Cardiac muscle cell (in vitro differentiated cells and primary cell): ENCODE measurements at places on chromosomes 16 and 17. TPM values are rescaled to one million over a fixed set of nuclear protein-coding genes. Genes with fewer than 3 reads are reported as not detected.
A peak's percentile ranks its signal among the peaks of the same experiment; 100 is the strongest.

GRCh38 chr17:60947100-60947499 is 269.4 kb downstream of the BCAS3 start:
- DNase-seq = no peak
- no peaks in the 10 kb centered on the region for H3K4me1 ChIP-seq
- H3K27ac ChIP-seq = peak overlapping the region; percentile 11

Gene TBC1D3G
- 0.32 and 3.6 TPM in 2 replicates for total RNA-seq

DNA sequence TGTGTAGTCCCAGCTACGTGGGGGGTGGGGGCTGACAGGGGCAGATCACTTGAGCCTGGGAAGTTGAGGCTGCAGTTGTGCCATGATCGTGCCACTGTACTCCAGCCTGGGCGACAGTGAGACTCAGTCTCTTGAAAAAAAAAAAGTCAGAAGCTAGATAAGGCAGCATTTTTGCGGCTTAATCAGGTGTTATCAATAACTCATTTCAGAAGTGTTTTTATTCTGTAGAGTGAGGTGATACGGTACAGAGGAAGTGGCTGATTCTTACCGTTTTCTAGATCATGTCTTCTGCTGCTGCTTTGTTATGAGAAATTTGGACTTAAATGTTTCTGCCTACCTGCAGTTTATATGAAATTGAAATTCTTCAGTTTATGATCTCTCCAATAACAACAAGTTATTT is 18.6 kb downstream of the ZC3H18 start:
- no peak for DNase-seq
- no peak overlapping the region for H3K4me3 ChIP-seq
- H3K4me1 ChIP-seq = no peaks in the 10 kb centered on the region
- H3K36me3 ChIP-seq = peaks cover 34% of the 10 kb centered on the region

Gene FNDC8
- not detected in 2 replicates for total RNA-seq

- peaks cover 31% of the 10 kb centered on the region for H3K36me3 ChIP-seq
- H3K4me1 ChIP-seq = peaks cover 21% of the 10 kb centered on the region
- no peak for DNase-seq
- no peaks in the 10 kb centered on the region for H3K27me3 ChIP-seq
- peak overlapping the region; percentile 92 for H3K27ac ChIP-seq
Observed at GRCh38 chr16:69384974-69385373, 833 bp downstream of the TERF2 start.

DNA sequence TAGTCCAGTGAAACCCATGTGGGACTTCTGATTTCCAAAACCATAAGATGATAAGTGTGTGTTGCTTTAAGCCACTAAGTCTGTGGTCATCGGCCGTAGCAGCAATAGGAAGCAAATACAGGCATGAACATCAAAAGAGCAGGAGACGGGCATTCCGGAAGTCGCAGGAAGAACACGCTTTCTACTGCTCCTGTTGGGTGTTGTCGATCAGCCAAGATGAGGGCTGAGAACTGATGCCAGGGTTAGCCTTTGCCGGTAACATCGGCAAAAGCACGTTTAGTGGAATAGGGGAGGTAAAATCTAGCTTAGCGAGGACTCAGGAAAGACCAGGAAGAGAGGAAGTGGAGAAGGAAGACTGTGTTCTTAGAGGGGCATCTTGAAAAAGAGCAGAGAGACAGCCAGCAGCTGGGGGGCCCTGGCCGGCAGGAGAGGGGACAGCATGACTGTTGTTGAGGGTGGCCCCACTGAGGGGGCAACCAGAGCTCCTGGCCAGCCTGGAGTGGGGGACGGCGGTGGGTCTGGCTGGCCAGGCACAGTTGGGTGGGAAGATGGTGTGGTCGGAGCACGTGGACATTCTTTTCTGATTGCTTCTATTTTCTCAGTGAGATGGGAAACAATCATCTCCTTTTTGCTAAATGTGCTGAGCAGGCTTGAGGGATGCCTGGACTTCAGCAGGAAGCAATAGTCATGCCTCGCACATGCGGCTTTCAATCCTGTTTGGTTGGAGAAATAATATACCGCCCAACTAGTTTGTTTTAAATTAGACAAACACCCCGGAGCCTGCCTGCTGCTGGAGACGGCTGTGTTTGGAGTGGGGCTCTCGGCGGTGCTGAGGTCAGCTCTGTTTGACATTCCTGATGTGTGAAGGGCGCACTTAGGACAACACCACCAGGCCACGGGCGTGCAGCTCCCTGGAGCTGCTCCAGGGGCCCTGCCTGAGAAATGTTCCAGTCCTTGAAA is 109.9 kb downstream of the METRNL start:
- no peaks in the 10 kb centered on the region for H3K4me1 ChIP-seq
- no peaks in the 10 kb centered on the region for H3K36me3 ChIP-seq
- no peaks in the 10 kb centered on the region for H3K27me3 ChIP-seq
- H3K27ac ChIP-seq = no peak overlapping the region

Gene SALL1
- 7.9 and 16.7 TPM in 2 replicates for total RNA-seq

DNA sequence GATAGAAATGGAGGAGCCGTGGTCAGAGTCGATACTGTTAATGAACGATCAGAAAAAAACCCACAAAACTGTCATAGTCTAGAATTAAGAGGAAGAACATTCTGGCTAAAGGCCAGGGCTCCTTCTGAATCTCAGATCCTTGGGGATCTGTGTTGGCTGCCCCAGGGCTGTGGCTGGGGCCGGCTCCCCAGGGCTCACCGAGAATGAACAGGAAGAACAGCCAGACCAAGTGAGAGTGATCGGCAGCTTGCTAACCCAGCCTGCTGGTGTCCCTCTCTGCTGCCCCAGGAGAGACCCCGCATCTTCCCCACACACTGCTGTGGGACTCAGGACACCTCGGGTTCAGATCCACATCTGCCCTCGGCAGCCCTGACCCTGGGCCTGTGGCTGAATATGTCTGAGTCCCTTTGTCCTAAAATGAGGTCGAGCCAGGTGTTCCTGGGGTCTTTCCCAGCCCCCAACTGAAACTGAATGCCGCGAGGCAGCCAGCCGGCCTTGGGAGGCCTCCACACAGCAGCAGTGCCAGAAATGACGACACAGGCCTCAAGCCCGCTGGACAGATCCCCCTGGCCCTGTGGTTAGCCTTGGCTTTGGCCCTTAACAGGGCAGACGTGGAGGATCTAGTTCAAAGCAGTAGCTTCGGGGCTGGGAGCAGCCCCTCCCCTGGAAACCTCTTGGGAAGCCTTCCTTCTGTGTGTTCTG is 23.9 kb upstream of the CLEC18A start:
- no peak overlapping the region for H3K4me3 ChIP-seq
- H3K36me3 ChIP-seq = no peaks in the 10 kb centered on the region
- no peaks in the 10 kb centered on the region for H3K27me3 ChIP-seq
- peaks cover 38% of the 10 kb centered on the region for H3K4me1 ChIP-seq
- DNase-seq = peak; percentile 94
- H3K27ac ChIP-seq = peak overlapping the region; percentile 79

- peak overlapping the region; percentile 71 for H3K27ac ChIP-seq
- no peaks in the 10 kb centered on the region for H3K27me3 ChIP-seq
- H3K36me3 ChIP-seq = no peaks in the 10 kb centered on the region
- H3K4me3 ChIP-seq = no peak overlapping the region
- DNase-seq = peak; percentile 45
Observed at GRCh38 chr16:78844682-78845081, 745.2 kb downstream of the WWOX start.

GRCh38 chr17:77235370-77235941 is 94.7 kb downstream of the SEC14L1 start:
- no peaks in the 10 kb centered on the region for H3K4me1 ChIP-seq
- H3K4me3 ChIP-seq = no peak overlapping the region
- no peaks in the 10 kb centered on the region for H3K27me3 ChIP-seq
- H3K36me3 ChIP-seq = no peaks in the 10 kb centered on the region

Gene CIBAR2
- total RNA-seq = not detected in 2 replicates

Gene TMEM100
- total RNA-seq = 0.39 and 0.85 TPM in 2 replicates

- no peaks in the 10 kb centered on the region for H3K36me3 ChIP-seq
- H3K4me3 ChIP-seq = no peak overlapping the region
- no peaks in the 10 kb centered on the region for H3K27me3 ChIP-seq
Observed at GRCh38 chr16:19210968-19211367, 42.9 kb downstream of the SYT17 start.

DNA sequence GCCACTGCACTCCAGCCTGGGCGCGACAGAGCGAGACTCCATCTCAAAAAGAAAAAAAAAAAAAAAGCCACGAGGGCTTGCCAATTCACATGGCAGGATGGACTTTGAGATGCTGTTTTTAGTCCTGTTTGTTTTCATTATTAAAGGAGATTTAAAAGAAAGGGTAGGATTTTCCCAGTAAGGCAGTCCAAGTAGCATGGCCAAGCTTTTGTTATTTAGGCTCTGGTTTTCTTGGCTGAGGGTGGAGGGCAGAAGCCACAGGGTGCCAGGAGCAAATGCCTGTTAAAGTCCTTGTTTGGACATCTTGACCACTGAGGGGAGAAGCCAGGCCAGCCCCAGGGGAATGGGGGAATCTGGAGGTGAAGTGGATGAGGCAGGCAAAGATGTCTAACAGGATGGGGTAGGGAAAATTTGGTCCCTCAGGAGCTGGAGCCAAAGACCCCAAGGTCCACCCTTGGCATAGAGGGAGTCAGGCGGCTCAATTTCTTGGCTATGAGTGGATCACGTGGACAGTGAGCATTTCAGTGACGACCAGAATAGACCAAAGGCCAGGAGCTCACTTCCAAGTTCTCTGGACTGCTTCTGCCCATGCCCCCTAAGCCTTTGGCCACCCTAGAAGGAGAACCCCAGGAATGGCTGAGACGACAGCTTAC is 20.8 kb upstream of the PLLP start:
- no peak for DNase-seq
- H3K27ac ChIP-seq = no peak overlapping the region
- H3K4me3 ChIP-seq = no peak overlapping the region

- no peaks in the 10 kb centered on the region for H3K27me3 ChIP-seq
- H3K36me3 ChIP-seq = no peaks in the 10 kb centered on the region
- no peak overlapping the region for H3K4me3 ChIP-seq
- DNase-seq = peak; percentile 88
Observed at GRCh38 chr16:66977341-66978113, 10.9 kb upstream of the CES4A start.

Gene USP43
- total RNA-seq = 1.2 and 2.8 TPM in 2 replicates

Gene CCDC154
- 0.32 and 1.5 TPM in 2 replicates for total RNA-seq

GRCh38 chr16:56389554-56389953 is 35.8 kb downstream of the AMFR start:
- H3K27me3 ChIP-seq = no peaks in the 10 kb centered on the region
- H3K4me1 ChIP-seq = no peaks in the 10 kb centered on the region
- no peak overlapping the region for H3K4me3 ChIP-seq

DNA sequence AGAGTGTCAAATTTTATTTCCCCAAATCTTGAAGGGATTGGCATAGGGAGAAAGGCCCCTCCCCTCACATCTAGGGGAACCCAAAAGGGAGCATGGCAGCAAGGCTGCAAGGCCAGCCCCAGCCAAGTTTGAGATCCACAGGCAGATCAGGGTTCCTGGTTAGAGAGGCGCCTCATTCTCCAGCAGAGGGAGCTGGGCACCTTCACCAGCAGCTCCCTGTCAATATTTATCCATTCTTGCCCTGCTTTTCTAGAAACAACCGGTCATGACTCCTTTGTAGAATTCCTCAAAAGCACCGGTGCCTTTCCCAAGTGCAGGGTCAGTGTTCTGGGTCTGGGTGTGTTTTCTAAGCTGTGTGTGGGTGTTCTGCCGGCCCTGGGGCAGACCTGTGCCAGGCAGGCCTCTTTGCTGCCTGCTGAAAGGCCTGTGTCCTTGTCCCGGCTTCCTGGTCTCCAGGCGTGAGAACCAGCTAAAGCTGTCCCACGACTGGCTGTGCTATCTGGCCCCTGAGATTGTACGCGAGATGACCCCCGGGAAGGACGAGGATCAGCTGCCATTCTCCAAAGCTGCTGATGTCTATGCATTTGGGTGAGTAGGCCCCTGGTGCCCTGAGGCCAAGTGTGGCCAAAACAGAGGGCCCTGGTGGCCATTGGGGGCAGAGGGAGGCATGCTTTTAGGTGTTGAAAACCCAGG is 21.2 kb upstream of the LGALS9 start:
- peaks cover 9% of the 10 kb centered on the region for H3K36me3 ChIP-seq
- no peaks in the 10 kb centered on the region for H3K4me1 ChIP-seq
- H3K27ac ChIP-seq = no peak overlapping the region
- no peak overlapping the region for H3K4me3 ChIP-seq
- H3K27me3 ChIP-seq = no peaks in the 10 kb centered on the region

DNA sequence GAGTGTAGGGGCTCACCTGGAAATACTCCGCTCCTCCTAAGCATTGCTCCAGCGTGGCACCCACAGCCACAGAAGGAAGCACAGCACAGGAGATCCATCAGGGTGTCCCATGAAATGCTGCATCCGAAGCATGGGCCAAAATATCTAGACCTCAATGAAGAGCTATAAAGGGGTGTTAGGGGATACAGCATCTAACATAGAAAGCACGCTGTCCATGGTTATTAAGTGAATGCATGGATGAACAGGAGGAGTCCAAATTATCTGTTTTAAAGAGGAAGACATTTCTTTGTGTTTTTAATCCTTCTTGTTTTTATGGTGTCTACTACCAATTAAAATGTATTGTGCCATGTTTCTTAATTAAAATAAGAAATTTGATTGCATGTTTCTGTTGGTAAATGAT is 21.6 kb upstream of the KRT20 start:
- H3K4me3 ChIP-seq = no peak overlapping the region
- peaks cover 59% of the 10 kb centered on the region for H3K27me3 ChIP-seq
- no peaks in the 10 kb centered on the region for H3K36me3 ChIP-seq
- H3K27ac ChIP-seq = no peak overlapping the region

- no peaks in the 10 kb centered on the region for H3K36me3 ChIP-seq
- peak overlapping the region; percentile 28 for H3K4me3 ChIP-seq
- DNase-seq = peak; percentile 41
- no peak overlapping the region for H3K27ac ChIP-seq
- peaks cover 4% of the 10 kb centered on the region for H3K4me1 ChIP-seq
- H3K27me3 ChIP-seq = peaks cover 56% of the 10 kb centered on the region
Observed at GRCh38 chr16:67430504-67430976, 381 bp upstream of the HSD11B2 start.

GRCh38 chr17:80122926-80123505 is 21.6 kb downstream of the GAA start:
- no peak overlapping the region for H3K4me3 ChIP-seq
- no peaks in the 10 kb centered on the region for H3K27me3 ChIP-seq
- H3K36me3 ChIP-seq = no peaks in the 10 kb centered on the region
- no peaks in the 10 kb centered on the region for H3K4me1 ChIP-seq
- no peak overlapping the region for H3K27ac ChIP-seq
- no peak for DNase-seq

GRCh38 chr17:27242951-27243350 is 51.0 kb upstream of the WSB1 start:
- DNase-seq = no peak
- no peaks in the 10 kb centered on the region for H3K4me1 ChIP-seq
- no peaks in the 10 kb centered on the region for H3K36me3 ChIP-seq
- no peak overlapping the region for H3K4me3 ChIP-seq
- no peak overlapping the region for H3K27ac ChIP-seq
- H3K27me3 ChIP-seq = no peaks in the 10 kb centered on the region

- H3K4me3 ChIP-seq = peak overlapping the region; percentile 45
- H3K27me3 ChIP-seq = peaks cover 28% of the 10 kb centered on the region
- H3K4me1 ChIP-seq = no peaks in the 10 kb centered on the region
- H3K27ac ChIP-seq = no peak overlapping the region
Observed at GRCh38 chr16:3158510-3159314, 23.9 kb downstream of the ZNF213 start.

Gene BPTF
- total RNA-seq = 43.9 and 83.9 TPM in 2 replicates

- peaks cover 26% of the 10 kb centered on the region for H3K4me1 ChIP-seq
- H3K36me3 ChIP-seq = no peaks in the 10 kb centered on the region
- no peak within 1 kb of the TSS for H3K27ac ChIP-seq
- H3K4me3 ChIP-seq = peak within 1 kb of the TSS; percentile 41
- peak; percentile 90 for DNase-seq
Observed at GRCh38 chr17:13601776-13602551, at the start of gene HS3ST3A1. Gene HS3ST3A1, minus strand, starts transcription at chr17:13601929. Its CDS starts 800 bp downstream, at chr17:13601129.

Gene GP1BA
- total RNA-seq = not detected in 2 replicates

- no peaks in the 10 kb centered on the region for H3K4me1 ChIP-seq
- DNase-seq = no peak
- no peak overlapping the region for H3K27ac ChIP-seq
- H3K4me3 ChIP-seq = no peak overlapping the region
Observed at GRCh38 chr16:53805752-53806151, 101.8 kb downstream of the FTO start.

Gene SAMD14
- total RNA-seq = 1.2 and 2.8 TPM in 2 replicates
